ENCODE measurements at places on chromosomes 1 and 21. TPM values are rescaled to one million over a fixed set of nuclear protein-coding genes. Genes with fewer than 3 reads are reported as not detected.

GRCh38 chr1:201191653-201192260 lies 1.1 kb downstream of the IGFN1 start:
- no peak for DNase-seq

GRCh38 chr1:156488566-156489165 lies 11.9 kb downstream of the MEF2D start:
- DNase-seq = no peak

GRCh38 chr1:115767403-115767802 lies 1.1 kb downstream of the CASQ2 start:
- DNase-seq = no peak

GRCh38 chr1:51776408-51776807 lies 102.1 kb downstream of the NRDC start:
- DNase-seq = no peak

GRCh38 chr1:21763236-21763635 lies 19.7 kb downstream of the USP48 start:
- DNase-seq = no peak

DNA sequence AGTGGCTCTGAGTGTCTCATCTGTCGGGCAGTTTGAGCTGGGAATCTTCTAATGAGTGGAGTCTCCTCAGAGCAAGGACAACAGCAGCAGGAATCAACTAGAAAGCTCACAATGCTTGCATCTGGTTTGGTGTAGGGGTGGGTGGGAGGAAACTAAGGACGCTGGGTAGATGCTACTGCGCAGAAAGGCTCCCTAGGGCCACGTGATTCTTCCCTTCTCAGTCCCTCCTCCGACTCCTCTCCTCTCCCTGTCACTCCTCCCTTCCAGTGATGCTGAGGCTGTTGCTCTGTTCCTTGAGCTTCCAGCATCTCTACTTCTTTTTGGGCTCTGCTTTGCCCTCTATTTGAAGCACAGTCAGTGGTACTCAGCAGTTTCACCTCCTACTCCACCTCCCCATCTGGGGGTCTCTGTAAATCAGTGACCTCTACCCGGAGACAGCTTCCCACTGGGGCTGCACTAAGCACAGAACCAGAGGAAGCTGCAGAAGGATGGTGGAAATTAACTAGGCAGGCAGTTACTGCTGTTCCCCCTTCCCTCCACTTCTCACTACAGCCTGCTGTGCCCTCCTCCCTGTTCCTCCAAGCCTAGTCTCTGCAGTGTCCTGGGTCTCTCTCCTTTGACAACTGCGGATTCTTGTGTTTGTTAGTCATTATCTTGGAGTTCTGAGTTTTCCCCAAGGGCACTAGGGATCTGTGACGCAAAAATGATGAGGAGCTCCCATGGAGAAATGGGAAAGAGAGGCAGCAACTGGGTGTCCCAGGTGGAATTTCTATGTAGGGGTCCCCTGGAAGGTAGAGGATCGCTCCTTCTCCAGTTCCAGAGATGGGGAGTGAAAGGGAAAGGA lies 5.8 kb downstream of the LINGO4 start:
- DNase-seq = no peak

GRCh38 chr1:26370591-26371382 lies 1.8 kb downstream of the ZNF683 start:
- no peak for DNase-seq

DNA sequence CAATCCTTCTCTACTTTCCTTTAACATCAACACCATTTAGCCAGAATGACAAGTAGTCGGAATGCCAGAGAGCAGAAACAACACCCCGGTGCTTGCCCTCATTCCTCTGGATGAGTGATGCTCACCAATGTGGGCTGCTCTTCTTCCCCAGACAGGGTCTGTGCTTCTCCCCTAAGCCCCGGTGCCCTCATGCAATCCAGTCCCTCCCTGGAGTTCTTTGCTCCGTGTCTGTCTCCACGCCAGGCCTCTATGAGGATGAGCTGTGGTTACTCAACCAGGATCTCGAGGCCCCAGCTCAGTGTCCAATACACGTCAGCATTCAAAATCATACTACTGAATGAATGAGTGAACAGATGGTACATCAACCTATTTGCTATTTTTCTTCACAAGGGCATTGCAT lies 29.7 kb upstream of the PDE9A start:
- DNase-seq = peak; percentile 36

- no peak for DNase-seq
These were observed 11.6 kb upstream of the SLC27A3 start for GRCh38 chr1:153763365-153764225.

- DNase-seq = no peak
These were observed 10.0 kb downstream of the TSEN15 start for GRCh38 chr1:184061396-184062003.

DNA sequence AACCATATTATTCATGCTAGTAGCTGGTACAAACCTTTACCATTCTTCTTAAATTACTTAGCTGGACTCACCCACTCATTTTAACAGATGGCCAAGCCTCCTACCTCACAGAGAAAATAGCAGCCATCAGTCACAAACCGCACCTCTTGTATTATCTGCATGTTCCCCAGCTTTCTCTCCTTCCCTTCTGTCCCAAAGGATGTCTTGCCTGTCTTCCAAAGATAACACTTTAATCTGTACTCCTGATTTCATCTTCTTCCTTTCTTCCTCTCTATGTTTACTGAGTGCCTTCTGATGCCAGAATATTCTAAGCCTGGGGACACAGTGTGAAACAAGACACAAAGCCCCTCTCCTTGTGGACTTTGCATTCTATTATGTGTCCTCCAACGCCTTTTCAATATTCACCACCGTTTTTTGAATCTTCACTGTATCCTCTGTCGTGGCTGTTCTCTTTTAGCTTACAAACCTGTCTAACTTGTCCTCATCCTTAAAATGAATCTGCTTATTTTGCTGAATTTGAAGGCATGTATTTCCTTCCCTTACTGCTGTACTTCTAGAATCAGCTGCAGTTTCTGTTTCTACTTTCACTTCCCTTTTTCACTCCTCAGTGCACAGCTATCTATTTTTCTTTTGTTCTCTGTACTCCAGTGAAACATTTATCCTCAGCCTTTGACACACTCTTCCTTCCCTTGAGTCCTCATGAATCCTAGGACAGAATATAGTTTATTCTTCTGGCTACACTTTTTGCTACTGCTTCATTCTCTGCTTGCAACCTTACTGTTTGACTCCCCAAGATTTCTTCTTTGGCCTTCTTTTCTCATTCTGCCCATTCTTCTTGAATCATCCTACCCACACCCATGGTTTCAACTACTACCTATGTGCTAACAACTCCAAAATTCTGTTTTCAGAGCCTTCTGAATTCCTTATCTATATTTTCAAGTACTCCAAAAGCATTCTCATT lies 216.9 kb upstream of the SAMSN1 start:
- no peak for DNase-seq

DNA sequence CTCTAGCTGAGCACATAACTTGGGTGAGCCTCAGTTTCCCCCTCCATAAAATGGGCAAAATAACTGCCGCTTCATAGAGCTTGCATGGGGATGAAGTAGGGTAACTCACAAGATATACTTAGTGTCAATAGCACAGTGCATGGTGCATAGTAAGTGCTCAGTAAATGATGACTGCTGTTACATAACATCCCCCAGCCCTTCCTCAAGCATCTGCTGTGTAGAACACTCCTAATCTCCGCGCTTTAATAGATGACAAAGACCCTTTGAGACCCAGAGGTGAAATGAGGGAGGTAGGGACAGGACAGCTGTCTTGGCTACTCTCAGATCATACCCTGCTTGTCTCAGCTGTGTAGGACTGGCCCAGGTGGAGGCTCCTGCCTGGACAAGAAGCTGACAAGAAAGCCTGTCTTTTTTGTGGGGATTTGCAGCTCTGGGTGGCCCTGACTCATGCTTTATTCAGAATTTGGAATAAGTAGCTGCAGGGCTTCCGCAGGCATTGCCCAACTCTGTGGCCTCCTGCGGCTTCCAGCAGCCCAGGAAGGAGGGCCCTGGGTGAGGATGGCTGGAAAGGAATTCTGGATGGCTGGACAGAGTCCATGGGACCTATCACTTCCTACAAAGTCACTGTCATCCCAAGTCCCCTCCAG lies 20.7 kb upstream of the PADI4 start:
- DNase-seq = peak; percentile 31

- no peak for DNase-seq
These were observed 144.2 kb downstream of the SYT2 start for GRCh38 chr1:202565890-202566602.

DNA sequence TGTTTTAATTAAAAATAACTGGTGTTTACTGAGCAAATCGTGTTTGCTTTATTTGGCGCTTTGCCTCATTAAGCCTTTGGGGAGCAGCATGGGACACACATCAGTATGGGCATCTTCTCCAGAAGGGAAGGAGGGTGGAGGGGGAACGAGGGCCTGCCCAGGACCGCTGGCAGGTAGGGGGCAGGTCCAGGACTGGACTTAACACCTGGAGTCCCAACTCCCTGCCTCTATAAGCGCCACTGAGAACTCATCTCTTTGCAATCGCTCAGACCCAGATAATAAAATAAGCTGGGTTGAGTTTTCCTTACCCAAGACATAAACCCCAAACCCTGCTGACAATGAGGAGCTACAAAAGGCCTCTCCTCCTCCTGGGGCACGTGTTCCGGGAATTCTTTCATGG lies 15.1 kb downstream of the ABCG1 start:
- no peak for DNase-seq

DNA sequence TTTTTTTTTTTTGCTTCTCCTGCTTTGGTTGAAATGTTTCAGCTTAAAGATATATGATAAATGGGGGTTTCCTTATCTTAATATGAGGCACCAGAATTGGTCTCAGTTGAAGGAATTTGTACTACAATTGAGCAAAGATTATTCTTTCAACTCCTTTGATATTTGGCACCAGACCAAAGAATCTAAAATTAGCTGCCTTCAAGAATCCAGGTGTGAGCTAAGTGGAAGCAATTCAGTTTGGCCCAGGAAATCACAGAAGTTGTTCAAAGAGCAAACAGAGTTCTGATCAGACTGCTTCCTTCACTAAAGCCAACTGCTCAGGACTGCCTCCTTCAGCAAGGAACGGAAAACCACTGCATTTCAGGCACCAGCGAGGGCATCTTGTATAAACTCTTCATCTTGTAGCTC lies 68.3 kb upstream of the BCAR3 start:
- DNase-seq = no peak

GRCh38 chr21:17200250-17200649 lies 312.6 kb upstream of the CXADR start:
- DNase-seq = no peak

DNA sequence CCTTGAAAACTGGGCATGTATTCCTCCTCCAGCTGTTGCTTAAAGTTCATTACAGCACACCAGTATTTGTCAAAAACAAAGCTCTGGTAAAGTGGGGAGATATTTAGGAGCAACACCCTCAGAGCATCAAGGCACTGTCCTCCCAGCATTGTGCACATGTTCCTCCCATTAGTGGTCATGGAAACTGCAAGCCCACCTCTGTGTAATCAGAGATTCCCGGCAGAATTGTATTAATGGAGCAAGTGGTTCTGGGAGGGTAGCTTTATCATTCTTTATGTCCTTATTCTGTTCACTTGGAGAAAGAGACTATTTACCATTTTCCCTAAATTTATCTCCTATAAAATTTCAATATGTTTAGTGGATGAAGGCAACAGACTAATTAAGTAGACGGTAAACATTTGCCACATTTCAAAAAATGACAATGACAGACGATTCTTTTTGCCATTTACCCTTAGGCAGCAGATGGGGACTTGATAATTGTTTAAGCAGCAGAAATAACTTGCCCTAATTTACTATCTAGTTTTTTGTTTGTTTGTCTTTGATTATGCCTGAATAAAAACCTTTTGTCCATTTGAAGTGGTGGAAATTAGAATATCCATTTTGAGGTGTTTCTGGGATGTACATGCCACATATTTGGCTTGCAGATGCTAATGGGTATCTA lies 289.6 kb upstream of the ST6GALNAC5 start:
- DNase-seq = no peak

DNA sequence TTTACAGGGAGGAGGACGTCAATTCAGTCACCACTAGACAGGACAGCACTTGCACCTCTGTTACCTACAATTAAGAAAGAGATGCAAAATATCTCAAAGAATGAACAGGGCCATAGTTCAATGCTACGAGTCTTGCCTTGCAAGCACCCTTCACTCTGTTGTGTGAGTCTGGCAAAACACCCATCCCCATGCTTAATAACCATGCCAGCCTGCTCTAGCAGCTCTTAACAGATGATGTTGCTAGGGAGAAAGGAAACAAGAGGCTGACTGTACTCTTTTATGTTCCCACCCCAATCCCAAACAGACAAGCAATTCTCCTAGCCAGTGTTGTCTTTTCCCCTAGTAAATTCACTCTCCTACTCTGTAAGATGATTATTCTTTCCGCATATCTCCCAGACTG lies 5.3 kb downstream of the CBR1 start:
- DNase-seq = no peak

DNA sequence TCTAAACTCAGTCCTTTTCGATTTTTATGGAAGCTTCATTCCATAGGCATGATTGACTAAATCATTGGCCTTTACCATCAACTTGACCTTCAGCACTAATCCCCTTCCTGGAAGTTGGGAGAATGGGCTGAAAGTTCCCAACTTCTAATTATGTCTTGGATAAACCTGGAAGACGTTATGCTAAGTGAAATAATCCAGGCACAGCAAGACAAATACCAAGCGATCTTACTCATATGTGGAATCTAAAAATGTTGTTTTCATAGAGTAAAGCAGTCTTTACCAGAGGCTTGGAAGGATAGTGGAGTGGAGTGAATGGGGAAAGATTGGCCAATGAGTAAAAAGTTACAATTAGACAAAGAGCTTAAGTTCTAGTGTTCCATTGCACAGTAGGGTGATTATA lies 1453.2 kb downstream of the PLA2G4A start:
- DNase-seq = no peak

The FMOD gene
- 45.1 TPM for total RNA-seq

The C1orf56 gene
- 3.9 TPM for total RNA-seq

The SLC16A4 gene
- 15.9 TPM for total RNA-seq

The ZNF683 gene
- 1.1 TPM for total RNA-seq

The WNT2B gene
- 8.5 TPM for total RNA-seq

The DDAH1 gene
- total RNA-seq = 51.3 TPM

The SYT6 gene
- total RNA-seq = not detected

The C1orf35 gene
- total RNA-seq = 12.5 TPM

All from upper lobe of right lung (tissue), 1 donor.